ENCODE measurements at places on chromosomes 3 and 15.

- DNase-seq: peak; percentile 64
Observed at GRCh38 chr15:52677593-52678467, 1.4 kb downstream of the ATOSA start.

- no peak for DNase-seq
Observed at GRCh38 chr3:64268926-64269325, 43.7 kb upstream of the PRICKLE2 start.

- DNase-seq: no peak
Observed at GRCh38 chr3:37693511-37694283, 168.0 kb upstream of the CTDSPL start.

DNA sequence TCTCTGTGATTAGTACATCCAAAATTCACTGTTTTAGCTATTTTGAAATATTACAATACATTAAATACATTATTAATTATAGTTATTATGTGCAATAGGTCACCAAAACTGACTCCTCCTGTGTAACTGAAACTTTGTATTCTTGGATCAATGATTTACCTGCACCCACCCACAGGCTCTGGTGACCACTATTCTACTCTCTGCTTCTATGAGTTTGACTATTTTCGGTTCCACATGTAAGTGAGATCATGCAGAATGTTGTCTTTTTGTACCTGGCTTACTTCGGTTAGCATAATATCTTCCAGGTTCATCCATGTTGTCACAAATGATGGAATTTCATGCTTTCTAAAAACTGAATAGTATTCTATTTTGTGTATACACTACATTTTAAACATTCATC lies 43.8 kb downstream of the SLC2A2 start:
- DNase-seq: no peak

- no peak for DNase-seq
Observed at GRCh38 chr15:42784705-42785104, 47.8 kb upstream of the CDAN1 start.

- DNase-seq: no peak
Observed at GRCh38 chr3:132503559-132503958, 86.3 kb downstream of the DNAJC13 start.

DNA sequence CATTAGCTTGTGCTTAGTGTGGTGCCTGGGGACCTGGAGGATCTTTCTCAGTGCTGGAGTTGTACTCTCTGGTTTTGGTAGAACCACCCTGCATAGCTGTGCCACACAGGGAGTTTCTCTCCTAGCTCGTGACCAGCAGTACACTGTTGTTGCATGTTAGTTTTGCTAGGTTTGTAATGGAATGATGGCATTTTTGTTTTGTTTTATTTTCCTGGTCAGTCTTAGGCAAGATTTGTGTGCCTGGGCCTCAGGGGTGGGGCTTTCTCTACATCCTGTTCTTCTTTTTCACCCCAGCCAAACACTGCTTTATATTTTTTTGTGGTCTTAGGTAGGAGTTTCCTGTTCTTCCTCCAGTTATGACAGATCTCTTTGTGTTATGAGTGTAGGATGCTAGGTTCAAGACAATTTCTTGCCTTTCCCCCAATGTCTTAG lies 534.5 kb upstream of the KCNMB2 start:
- no peak for DNase-seq

GRCh38 chr15:38847666-38848065 lies 283.1 kb upstream of the RASGRP1 start:
- DNase-seq: no peak
